HEK293T (cell line): ENCODE measurements at places on chromosomes 2 and 18.

GRCh38 chr2:1609040-1609439 is 135.3 kb downstream of the PXDN start:
- DNase-seq = no peak

DNA sequence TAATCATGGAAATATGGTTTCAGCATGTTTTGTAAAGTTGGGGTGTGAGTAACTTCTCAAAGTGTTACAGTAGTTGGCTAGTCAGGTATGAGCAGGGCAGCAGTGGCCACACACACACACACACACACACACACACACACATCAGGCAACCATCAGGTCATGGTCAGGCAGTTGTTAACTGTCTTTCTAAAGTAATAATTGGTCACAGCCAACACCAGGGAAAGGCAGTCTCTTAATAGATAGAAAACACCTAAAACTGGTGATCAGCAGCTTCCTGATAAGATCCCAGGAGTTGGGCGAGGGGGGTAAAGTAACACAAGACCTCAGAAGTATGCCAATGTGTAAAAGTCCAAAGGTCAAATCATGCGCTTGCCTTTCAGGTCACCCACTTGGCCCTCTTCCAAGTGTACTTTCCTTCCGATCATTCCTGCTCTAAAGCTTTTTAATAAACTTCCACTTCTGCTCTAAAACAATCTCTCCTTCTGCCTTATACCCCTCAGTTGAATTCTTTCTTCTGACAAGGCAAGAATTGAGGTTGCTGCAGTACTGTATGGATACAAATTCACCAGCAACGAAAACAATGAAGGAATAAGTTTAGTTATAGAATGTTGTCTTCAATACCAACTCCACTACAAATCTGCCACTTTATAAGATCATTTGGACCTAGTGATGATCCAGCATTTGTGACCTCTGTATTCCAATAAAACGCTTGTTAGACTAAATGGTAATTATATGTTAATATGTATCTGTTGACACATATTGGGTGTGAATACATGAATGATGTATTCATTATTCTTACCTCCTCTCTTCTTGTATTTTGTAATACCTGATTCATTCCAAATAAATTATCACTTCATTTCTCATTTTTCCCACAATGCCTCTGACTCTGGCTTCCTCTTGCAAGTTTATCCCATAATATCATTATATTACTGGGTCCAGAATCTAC is 254.3 kb downstream of the METTL4 start:
- no peak for DNase-seq

DNA sequence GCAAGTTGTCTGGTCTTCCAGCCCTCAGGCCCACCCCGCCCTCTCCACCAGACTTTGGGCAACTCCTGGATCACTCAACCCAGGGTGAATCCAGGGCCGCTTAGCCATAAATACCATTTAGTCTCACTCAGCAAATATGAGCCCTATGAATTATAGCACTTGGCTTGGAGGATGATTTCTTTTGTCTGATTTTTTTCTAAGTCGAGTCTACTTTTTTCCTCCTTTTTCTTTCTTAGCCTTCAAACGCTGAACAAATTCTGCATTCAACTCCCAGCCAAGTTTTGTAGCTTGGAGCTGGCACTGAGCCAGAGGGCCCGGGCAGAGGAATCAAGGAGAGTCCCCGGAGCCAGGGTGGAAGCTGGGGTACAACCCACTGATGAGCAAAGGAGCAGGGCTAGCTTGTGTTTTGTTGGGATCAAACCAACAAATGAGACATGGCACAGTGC is 48.7 kb downstream of the SERTAD2 start:
- no peak for DNase-seq

DNA sequence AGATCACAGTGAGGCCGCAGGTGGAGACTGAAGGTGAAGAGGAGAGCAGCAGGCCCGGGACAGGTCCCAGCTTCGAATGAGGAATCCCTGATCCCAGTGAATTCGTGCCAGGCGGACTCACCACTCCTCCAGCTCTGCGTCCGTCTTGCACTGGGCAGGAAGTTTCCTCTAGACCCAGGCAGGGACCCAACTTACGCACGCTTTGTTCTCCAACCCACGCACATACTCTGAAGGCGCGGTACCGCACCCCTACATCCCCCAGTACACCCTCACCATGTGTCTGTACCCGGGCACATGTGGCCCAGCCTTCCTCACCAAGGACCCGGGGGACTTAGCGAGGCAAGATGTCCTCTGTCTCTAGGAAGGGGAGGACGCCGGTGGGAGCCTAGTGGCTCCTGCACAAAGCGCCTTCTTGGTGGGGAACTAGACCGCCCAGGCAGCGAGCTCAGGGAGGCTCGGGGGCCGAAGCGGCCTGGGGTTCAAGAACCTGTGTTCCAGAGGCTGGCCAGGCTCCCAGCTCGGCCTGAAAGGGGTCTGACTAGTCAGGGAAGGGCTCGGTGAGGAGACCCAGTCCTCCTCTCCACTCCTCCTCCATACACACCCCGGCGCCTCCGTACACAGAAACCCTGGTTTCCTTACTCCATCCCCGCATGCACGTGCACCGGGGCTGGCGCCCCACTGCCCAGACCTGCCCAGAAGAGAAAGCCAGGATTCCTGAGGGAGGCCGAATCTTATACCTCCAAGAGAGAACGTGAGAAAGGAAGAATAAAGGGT is 38.3 kb upstream of the ATP6V1B1 start:
- DNase-seq = no peak

DNA sequence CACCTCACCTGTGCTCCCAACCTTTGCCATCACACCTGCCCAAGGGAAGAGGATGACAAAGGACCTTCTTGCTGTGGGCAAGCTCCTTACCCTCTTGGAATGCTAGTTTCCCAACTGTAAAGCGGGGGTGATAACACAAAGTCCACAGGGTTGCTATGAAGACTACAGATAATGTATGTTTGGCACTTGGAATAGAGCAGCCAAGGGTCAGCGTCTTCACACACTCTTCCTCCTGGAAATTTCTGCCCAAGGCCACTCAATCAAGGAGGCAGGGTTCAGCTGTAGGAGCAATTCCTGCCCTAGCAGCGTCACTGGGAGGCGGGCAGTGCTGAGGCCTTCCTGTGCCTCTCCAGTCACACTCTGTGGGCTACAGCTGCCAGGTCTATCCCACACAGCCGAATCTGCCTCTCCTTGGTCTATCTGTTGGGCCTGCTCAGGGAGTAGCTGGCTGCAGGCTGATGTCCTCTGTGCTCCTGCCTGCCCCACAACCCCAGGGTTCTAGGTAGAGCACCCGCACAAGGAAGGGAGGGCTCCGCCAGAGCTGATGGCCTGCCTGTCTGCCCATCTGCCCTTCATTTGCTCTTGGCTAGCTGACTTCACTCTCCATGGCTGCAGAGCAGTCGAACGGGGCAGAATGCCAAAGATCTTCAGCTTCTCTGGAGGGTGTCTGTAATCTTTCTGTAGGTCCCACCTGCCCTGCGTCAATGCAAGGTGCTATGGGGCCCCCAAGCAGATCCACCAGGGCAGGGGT is 91.9 kb downstream of the MRO start:
- DNase-seq = no peak
